ENCODE measurements at places on chromosomes 11 and 22.

- DNase-seq, result no peak
These were observed 56.0 kb upstream of the GALNT18 start for GRCh38 chr11:11677672-11678356.

- DNase-seq, result no peak
These were observed 53.5 kb downstream of the VSIG10L2 start for GRCh38 chr11:125999234-125999880.

GRCh38 chr11:12185106-12185690 lies 74.8 kb downstream of the MICAL2 start:
- DNase-seq, result no peak

DNA sequence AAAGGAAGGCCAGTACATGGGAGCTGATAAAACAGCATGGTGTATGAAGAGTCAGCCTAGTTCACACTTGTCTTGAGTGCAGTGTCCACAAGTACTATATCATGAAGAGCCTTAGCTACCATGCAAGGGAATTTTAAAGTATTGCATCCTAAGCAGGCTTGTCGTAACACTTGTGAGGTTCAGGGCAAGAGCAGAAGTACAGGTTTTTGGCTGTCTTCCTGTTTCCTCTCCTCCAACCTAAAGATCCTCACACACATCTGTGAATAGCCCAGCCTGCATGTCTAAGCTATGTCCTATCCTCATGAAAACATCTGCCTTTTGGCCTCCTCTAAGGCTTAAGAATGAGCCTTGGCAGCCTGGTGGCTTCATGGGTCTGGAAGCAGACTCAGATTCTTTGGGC lies 34.6 kb upstream of the TMEM123 start:
- DNase-seq, result no peak

DNA sequence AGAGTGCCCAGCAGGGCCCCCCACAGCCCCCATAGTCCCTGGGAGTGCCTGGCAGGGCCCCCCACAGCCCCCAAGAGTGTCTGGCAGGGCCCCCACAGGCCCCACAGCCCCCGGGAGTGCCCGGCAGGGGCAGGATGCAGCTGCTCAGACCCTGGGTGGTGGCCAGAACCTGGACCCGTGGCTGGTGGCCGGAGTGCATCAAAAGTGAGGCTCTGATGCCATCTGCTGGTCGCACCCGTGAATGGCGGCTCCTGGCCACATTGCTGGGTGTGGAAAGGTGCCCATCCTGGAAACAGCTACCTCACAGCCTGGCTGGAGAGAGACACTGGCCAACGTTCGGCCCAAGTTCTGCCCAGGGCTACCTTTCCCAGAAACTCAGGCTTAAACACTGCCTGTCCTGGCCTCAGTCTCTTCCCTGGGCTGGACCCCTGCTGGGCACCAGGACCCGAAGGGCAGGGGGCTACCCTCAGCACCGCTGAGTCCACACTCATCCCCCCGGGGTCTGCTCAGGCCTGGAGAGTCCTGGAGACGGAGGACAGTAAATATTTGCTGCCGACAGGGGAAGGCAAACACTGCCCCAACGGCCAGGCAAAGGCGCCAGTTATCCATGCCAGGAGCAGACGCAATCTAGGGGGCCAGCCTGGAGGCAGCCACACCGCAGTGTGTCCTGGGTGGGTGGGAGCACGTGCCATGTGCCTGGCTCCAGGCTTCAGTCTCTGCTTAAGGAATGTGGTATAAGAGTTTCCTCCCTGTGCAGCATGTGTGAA lies 4.4 kb downstream of the INS start:
- DNase-seq, result peak; percentile 39

- no peak for DNase-seq
These were observed 13.8 kb downstream of the PLXNB2 start for GRCh38 chr22:50293441-50294318.

DNA sequence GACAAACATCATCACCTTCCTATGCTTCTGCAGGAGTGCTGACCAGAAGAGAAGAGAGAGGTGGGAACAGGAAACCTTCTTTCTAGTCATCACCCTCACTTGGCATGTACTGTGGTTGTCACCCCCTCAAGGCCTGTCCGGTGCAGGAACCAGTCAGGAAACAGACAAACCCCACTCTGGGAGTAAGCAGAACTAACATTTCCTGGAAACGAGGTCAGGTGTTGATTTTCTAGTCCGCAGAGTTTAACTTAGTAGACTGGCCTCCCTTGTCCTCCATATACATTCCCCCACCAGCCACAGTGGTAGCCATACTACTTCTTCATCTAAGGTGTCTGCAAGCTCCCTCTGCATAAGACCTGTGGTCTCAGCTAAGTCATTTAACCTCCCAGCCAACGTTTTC lies 80.7 kb upstream of the NCAM1 start:
- DNase-seq, result no peak

DNA sequence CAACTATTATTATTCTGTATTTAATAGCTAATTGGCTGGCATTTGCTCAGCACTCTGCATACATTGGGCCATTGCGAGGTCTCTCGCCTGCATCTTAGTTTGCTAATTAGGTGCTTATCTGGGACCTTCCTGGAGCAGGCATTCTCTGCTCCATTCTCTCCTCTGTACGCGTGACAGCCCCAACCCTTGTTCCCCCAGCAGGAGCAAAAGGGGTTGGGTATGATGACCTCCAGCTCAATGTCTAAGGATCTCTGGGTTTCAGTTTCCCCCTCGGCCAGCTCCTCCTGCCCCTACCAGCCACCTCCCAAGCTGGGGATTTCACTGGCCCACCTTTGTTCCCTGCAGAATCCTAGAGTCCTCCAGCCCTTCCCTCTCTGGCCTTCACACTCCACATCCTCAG lies 9.7 kb upstream of the LGALS2 start:
- DNase-seq, result no peak

DNA sequence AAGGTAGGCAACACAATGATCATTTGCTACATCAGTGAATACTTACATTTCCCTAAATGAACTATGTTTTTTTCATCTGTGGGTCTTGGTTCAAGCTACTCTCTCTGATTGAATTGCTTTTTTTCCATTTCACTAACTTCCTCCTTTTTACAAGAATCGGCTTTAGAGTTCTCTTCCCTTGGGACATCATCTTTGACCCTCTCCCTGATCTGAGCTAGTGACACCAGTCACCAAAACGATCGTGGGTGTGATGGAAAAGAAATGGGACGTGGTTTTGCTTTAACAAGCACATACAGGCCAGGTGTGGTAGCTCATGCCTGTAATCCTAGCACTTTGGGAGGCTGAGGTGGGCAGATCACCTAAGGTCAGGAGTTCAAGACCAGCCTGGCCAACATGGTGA lies 129.9 kb downstream of the WT1 start:
- no peak for DNase-seq

DNA sequence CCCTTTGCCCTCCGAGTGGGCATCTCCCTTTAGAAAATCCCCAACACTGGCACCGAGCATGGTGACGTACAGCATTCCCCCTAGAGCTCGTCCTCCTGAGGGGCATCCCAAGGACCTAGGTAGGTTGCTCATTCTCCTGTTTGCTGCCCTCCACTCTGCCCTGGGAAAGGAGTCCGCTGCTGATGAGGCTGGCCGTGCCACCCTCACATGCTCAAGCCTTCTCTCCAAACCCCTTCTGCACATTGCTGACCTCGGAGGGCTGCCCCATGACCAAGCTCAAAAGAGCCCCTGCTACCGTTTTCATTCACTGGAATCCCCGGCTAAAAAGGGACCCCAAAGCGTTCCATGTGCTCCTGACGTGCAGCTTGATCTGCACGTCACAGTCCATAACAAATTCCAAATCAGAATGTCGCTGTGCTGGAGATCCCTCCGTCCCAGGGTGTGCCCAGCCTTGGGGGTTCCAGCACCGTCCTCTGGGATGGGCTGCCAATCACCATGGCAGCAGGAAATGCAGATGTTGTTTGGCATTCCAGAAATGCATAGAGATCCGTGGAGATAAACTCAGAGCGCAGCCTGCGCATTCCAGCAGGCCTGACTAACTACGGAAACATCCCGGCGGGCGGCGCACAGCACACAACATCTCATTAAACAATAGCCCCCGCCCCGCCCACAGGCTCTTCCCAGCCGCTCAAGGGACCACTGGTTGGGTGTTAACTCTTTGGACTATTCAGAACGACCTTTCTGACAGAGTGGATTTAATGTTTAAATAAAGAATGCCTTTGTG lies 26.3 kb upstream of the GNB1L start:
- DNase-seq, result peak; percentile 57

- DNase-seq, result peak; percentile 54
These were observed 26.7 kb downstream of the UPB1 start for GRCh38 chr22:24521791-24522245.

DNA sequence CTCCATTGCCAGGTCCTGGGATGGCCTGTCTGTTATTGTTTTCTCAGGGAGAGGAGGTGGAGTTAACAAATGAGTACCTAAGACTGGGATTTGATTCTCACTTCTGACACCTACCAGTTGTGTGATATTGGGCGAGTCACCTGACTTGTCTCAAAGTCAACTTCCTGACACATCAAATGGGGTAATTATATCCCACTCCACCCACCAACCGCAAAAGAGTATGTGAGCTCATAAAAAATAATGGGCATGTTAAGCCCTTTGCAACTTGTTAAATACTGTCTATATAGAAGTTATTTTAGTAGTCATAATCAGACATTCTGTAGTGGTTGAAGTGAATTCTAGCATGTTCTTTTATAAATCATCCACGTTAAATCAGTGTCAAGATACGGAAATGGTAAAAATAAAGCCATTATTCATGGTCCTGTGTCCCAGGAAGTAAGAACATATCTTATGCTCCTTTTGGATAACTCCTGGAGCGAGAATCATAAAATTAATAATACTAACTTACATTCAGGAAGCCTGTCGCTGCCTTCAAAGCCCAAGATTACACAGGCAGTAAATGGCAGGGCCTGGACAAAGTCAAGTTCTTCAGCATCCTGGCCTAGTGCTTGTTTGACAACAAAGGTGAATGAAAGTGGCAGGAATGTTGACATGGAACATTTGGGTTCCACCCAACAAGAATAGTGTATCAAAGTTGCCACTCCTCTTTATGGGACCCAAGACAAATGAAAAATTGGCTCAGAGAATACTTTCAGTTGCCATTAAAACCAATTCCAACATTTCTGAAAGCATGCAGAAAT lies 54.3 kb downstream of the SYTL2 start:
- no peak for DNase-seq

DNA sequence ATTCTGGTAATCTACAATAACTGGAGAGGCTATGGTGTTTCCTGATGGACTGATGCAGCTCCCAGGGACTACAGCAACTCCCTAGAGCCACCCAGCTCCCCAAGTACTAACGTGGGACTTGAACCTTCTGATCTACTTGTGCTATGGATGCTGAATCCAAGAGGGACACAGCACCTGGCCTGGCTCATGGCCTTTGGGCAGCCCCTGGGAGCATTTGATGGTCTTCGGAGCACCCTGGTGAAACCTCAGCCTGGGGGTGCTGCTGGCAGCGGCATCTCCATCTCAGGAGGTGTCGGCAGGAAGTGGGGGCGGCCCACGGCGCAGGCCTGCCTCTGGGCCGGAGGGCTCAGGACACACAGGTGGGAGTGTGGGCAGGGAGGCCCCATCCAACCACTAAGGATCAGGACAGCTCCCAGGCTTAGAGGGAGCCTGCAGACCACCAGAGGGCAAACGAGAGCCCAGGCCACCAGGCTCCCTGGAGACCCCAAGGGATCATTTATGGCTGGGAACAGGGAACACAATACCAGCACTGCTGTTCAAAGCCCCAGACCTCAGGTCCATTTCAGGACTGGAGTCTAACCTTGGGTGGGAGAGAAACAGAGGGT lies 8.7 kb downstream of the EHD1 start:
- DNase-seq, result no peak

GRCh38 chr11:78050964-78051831 lies 12.5 kb upstream of the THRSP start:
- no peak for DNase-seq

DNA sequence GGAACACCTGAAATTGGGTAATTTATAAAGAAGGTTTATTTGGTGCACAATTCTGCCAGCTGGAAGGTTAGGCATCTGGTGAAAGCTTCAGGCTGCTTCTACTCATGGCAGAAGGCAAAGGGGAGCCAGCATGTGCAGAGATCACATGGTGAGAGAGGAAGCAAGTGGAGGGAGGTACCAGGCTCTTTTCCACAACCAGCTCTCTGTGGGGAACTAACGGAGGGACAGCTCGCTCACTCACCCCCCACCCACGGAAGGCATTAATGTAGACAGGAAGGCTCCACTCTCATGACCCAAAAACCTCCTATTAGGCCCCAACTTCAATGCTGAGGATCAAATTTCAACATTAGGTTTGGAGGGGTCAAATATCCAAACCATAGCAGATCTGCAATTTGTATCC lies 75.6 kb upstream of the ARHGAP32 start:
- no peak for DNase-seq

DNA sequence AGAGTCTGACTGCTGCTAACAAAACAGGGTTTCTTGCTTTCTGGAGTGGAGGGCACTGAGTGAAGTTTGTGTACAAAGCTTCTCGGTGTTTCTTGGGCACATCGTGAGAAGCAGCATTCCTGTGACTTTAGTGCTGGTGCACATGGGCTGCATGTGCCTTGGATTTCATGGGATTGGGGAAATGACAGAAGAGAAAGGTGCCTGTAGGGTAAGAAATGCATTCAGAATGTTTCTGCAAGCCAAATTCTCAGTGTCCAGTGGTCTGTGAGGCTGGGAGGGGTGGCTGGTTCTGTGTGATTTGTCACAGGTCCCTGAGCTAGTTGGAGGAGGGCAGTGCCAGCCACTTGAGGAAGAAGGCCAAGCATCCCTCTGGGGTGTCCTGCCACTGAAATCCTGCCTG lies 404.2 kb upstream of the NARS2 start:
- no peak for DNase-seq

GRCh38 chr11:103434073-103434411 lies 324.8 kb downstream of the DYNC2H1 start:
- DNase-seq, result no peak

GRCh38 chr22:42060489-42060888 lies 10.1 kb downstream of the NAGA start:
- no peak for DNase-seq

DNA sequence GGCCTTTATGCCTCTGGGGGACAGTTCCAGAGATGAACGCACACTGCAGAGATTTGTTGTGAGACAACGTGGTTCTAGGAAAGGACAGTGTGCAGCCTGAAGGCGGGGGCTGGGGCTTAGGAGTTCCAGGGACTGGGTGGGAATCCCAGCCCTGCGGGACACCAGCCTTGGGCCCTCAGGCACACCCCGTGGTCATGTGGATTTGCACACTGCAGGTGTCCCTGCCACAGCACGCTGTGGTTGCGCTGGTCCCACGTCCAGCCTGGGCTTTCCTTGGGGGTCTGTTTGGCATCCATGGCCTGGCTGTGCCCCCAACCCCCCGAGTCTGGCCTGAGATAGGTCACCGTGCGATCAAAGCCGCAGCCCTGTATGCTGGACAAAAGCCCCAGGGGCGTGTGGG lies 7.3 kb downstream of the SHISAL1 start:
- no peak for DNase-seq

GRCh38 chr11:117300283-117300663 lies 9.1 kb downstream of the BACE1-AS start:
- DNase-seq, result no peak
